ENCODE measurements at places on chromosomes 12 and 14.

GRCh38 chr14:101504096-101504948 lies 57.0 kb upstream of the DIO3 start:
- no peak overlapping the region for H3K4me3 ChIP-seq
- no peak overlapping the region for H3K27ac ChIP-seq
- no peaks in the 10 kb centered on the region for H3K4me1 ChIP-seq
- no peaks in the 10 kb centered on the region for H3K27me3 ChIP-seq

DNA sequence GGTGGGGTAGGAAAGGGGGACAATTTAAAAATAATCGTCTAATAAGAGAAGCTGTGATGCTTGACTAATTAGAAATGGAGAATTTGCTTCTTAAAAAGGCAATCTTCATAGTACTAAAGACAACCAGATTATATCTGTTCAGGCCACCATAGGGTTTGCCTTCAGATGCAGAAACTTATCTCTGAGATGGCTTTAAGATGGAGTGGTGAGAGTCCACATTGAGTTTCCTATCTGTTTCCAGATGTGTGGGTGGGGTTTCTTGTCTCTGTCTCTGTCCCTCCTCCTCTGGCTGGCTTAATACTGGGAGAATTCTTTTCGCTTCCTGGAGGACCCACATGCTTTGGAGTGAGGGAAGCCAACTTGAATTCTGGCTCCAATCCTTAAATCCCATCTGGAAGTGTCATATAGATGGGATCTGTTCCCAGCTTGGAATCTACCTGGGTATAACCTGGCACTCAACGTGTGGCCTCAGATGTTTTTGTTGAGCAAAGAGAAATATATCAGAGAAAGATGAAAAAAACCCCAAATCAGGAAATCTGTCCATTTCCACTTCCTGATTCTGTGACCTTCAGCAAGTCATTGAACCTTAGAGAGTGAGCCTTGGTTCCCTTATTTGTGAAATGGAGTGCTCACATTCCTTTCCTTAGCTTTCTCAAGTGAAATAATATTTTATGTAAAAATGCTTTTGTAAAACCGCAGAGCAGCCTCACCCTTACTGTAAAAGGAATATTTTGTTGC lies 66.4 kb downstream of the CHST11 start:
- H3K4me1 ChIP-seq: peaks cover 7% of the 10 kb centered on the region
- no peaks in the 10 kb centered on the region for H3K36me3 ChIP-seq

DNA sequence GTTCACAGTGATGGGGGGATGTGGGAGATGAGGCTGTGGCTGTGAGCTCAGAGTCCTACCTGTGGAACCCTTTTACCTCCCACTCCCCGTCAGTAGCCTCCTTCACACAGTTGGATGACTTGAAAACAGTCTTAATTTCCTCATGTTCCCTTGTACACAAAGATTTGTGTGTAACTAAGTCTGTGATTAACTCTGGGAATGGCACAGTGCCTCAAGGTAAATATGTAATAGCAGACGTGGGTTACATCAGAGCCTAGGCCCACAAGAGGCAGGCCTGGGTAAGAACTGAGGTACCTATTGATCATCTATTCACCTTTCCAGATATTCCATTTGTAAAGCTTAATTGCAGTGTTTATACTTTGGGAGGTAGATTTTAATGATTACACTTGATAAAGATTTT lies 5.8 kb upstream of the IGF1 start:
- no peaks in the 10 kb centered on the region for H3K4me1 ChIP-seq
- no peak overlapping the region for H3K27ac ChIP-seq
- DNase-seq: no peak
- H3K4me3 ChIP-seq: no peak overlapping the region

- no peaks in the 10 kb centered on the region for H3K36me3 ChIP-seq
- no peak overlapping the region for H3K27ac ChIP-seq
- H3K4me3 ChIP-seq: no peak overlapping the region
- DNase-seq: no peak
Observed at GRCh38 chr14:77585385-77585784, 31.1 kb downstream of the SPTLC2 start.

DNA sequence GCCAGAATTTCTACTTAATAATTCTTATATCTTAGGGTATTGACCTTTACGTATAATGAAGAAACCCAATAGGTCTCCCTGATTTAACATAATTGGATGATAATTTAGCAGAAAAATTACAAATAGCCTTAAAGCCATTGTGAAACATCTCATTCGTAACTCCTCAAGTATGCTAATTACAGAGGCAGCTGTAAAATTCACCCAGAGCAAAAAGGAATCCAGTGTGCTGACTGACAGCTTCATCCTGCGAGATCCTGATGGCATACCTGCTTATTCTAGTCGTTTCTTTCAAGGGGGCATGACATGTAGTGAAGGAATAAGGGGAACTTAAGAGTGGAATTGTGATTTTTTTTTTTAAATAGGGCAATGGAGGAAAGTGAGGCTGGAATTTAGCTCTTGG lies 291.5 kb downstream of the FUT8 start:
- no peak for DNase-seq
- no peaks in the 10 kb centered on the region for H3K27me3 ChIP-seq
- H3K36me3 ChIP-seq: no peaks in the 10 kb centered on the region

DNA sequence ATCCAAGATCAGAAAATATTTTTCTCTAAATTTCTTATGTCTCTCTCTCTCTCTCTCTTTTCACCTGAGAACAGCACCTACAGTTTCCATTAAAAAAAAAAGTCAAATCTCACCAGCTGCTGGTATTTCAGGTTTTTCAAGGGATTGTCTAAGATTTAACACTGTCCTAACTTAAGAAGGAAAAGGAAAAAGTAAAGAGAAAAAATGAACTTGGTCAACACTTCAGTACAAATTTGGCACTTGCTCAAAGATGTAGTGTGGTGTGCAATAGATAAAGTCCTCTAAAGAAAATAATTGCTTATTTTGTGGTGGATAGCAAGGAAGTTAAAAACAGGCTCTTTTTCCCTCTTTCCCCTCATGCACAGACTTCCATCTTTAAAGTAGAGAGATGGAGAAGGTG lies 416.2 kb downstream of the SOX5 start:
- no peak overlapping the region for H3K27ac ChIP-seq
- H3K4me1 ChIP-seq: no peaks in the 10 kb centered on the region
- no peak for DNase-seq
- no peaks in the 10 kb centered on the region for H3K36me3 ChIP-seq
- no peaks in the 10 kb centered on the region for H3K27me3 ChIP-seq

GRCh38 chr12:30537228-30537627 lies 158.4 kb downstream of the IPO8 start:
- H3K4me1 ChIP-seq: no peaks in the 10 kb centered on the region
- no peaks in the 10 kb centered on the region for H3K36me3 ChIP-seq
- no peak overlapping the region for H3K27ac ChIP-seq
- DNase-seq: no peak
- no peaks in the 10 kb centered on the region for H3K27me3 ChIP-seq

- H3K4me3 ChIP-seq: no peak overlapping the region
- no peak overlapping the region for H3K27ac ChIP-seq
- DNase-seq: no peak
- no peaks in the 10 kb centered on the region for H3K36me3 ChIP-seq
- no peaks in the 10 kb centered on the region for H3K27me3 ChIP-seq
Observed at GRCh38 chr14:78153064-78153341, 17.2 kb upstream of the NRXN3 start.

DNA sequence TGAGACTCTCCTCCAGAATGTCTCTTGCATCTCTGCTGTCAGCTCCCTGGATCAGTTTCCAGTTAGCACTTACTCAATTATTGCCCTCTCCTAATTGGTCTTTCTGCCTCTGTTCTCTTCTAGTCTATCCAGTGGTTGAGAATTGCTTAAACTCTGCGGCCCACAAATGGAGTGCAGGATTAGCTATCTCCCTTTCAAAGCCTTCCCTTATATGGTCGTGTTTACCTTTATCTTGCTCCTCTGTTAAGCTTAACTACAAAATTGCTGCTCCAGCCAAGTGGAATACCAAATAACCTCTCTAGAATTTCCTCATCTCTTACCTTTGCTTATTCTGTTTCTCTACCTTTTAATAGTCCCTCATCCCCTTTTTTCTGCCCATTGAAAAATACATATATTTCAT lies 132.7 kb downstream of the NRXN3 start:
- no peak overlapping the region for H3K4me3 ChIP-seq
- H3K36me3 ChIP-seq: no peaks in the 10 kb centered on the region
- no peak overlapping the region for H3K27ac ChIP-seq
- H3K4me1 ChIP-seq: peaks cover 2% of the 10 kb centered on the region
- H3K27me3 ChIP-seq: no peaks in the 10 kb centered on the region

GRCh38 chr14:97022741-97023140 lies 225.6 kb downstream of the VRK1 start:
- H3K27ac ChIP-seq: no peak overlapping the region
- H3K4me1 ChIP-seq: peaks cover 12% of the 10 kb centered on the region
- H3K4me3 ChIP-seq: no peak overlapping the region
- no peak for DNase-seq
- no peaks in the 10 kb centered on the region for H3K36me3 ChIP-seq
- no peaks in the 10 kb centered on the region for H3K27me3 ChIP-seq

- H3K4me3 ChIP-seq: no peak overlapping the region
- H3K27me3 ChIP-seq: no peaks in the 10 kb centered on the region
- DNase-seq: peak; percentile 40
- peaks cover 2% of the 10 kb centered on the region for H3K4me1 ChIP-seq
Observed at GRCh38 chr14:99177046-99177655, 94.8 kb downstream of the BCL11B start.

GRCh38 chr14:33859306-33859705 lies 91.6 kb downstream of the EGLN3 start:
- H3K27me3 ChIP-seq: no peaks in the 10 kb centered on the region
- H3K4me3 ChIP-seq: no peak overlapping the region
- no peak for DNase-seq
- H3K36me3 ChIP-seq: no peaks in the 10 kb centered on the region
- no peak overlapping the region for H3K27ac ChIP-seq
- H3K4me1 ChIP-seq: no peaks in the 10 kb centered on the region

DNA sequence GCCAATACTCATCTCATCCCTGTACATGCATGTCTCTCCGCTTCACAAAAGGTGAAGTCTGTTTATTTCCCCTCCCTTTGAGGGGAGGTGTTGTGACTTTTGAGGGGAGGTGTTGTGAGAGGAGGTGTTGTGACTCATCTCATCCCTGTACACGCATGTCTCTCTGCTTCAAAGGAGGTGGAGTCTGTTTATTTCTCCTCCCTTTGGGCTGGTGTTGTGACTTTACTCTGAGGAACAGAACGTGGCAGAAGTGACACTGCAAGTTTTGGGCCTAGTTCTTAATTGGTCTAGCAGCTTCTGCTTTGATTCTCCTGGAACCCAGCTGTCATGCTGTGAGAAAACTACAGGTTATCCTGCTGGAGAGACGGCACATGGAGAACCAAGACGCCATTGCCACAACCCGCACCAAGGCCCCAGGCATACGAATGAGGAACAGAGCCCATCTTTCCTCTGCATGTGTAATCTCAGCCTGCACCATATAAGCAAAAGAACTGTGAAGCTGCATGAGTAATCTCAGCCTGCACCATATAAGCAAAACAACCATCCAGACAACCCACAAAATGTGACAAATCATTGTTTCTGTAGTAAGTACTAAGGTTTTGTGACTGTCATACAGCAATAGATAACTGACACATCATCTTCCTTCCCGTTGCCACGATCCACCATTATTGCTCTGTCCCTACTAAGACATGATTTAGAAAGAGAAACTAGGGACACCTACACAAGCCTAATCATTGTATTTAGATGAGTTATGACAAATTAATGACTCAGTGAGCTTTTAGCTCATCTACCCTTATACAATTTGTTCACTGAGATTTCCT lies 30.0 kb downstream of the GALNT4 start:
- H3K27me3 ChIP-seq: no peaks in the 10 kb centered on the region
- DNase-seq: no peak
- 0 out of 2 replicates have a peak, but pooled peaks cover 3% of the 10 kb centered on the region for H3K36me3 ChIP-seq
- no peak overlapping the region for H3K4me3 ChIP-seq

DNA sequence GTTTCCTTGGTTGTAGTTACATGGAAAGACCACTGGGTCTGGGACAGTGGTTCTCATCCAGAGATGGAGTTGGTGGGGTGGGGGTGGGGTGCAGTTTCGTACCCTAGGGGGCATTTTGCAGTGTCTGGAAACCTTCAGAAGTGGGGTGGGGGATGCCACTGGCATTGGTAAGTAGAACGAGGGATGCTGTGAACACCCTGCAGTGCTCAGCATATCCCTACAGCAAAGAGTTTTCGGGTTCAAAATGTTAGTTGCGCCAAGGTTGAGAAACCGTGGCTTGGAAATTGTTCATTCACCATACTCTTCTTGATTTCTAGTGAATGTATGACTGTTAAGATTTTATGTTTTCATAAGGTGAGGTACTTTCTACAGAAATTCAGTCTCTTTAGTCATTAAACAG lies 28.7 kb downstream of the TRAF3 start:
- no peaks in the 10 kb centered on the region for H3K36me3 ChIP-seq
- no peak overlapping the region for H3K4me3 ChIP-seq
- H3K27me3 ChIP-seq: no peaks in the 10 kb centered on the region
- DNase-seq: no peak

DNA sequence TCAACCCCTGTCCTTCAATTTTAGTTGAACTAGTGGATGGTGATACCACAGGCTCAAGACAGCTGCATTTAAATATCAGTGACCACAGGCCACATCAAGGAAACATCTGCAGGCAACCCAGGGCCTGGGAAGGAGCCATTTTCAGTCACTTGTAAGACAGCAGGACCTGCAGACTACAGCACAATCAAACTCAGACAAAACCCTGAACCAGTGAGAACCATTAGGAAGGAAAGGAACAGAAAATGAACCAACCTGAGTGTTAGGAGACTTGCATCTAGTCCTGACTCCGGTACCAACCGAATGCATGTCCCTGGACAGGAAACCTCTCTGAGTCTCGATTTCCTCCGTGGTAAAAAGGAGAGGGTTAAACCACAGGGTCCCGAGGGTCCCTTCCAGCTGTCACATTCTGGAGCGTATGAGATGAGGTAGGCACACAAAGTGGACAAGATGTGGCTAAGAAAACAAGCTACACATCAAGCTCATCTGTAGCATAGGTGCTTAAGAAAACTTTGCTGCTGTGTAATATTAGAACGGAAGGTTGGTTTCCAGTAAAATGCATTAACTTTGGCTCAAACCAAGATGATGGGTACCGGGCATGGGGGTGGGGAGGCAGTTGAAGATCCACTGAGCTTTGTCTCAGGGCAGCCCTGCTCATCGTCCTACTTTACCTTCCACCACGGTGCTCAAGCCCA lies 1.6 kb upstream of the CDKN1B start:
- H3K36me3 ChIP-seq: peaks cover 20% of the 10 kb centered on the region
- peak overlapping the region; percentile 99 for H3K4me3 ChIP-seq
- H3K4me1 ChIP-seq: peaks cover 14% of the 10 kb centered on the region
- 0 out of 2 replicates have a peak, but pooled peaks cover 4% of the 10 kb centered on the region for H3K27me3 ChIP-seq
- no peak overlapping the region for H3K27ac ChIP-seq

GRCh38 chr12:124920353-124920935 lies 6.0 kb upstream of the UBC start:
- H3K36me3 ChIP-seq: no peaks in the 10 kb centered on the region
- no peak for DNase-seq
- no peaks in the 10 kb centered on the region for H3K27me3 ChIP-seq
- H3K4me3 ChIP-seq: peak overlapping the region; percentile 46
- H3K4me1 ChIP-seq: peaks cover 11% of the 10 kb centered on the region

- peaks cover 29% of the 10 kb centered on the region for H3K27me3 ChIP-seq
- H3K27ac ChIP-seq: no peak overlapping the region
- H3K4me1 ChIP-seq: peaks cover 3% of the 10 kb centered on the region
- no peak overlapping the region for H3K4me3 ChIP-seq
Observed at GRCh38 chr12:3362737-3363136, 128.3 kb upstream of the PRMT8 start.

GRCh38 chr12:31558521-31558920 lies 32.4 kb downstream of the DENND5B start:
- no peak overlapping the region for H3K4me3 ChIP-seq
- DNase-seq: no peak
- H3K27me3 ChIP-seq: no peaks in the 10 kb centered on the region
- no peak overlapping the region for H3K27ac ChIP-seq
- peaks cover 4% of the 10 kb centered on the region for H3K4me1 ChIP-seq

- no peak overlapping the region for H3K27ac ChIP-seq
- no peak for DNase-seq
- H3K36me3 ChIP-seq: no peaks in the 10 kb centered on the region
- no peaks in the 10 kb centered on the region for H3K27me3 ChIP-seq
- no peaks in the 10 kb centered on the region for H3K4me1 ChIP-seq
- H3K4me3 ChIP-seq: no peak overlapping the region
Observed at GRCh38 chr12:124851342-124851741, 12.3 kb downstream of the SCARB1 start.
